ENCODE measurements at places on chromosomes 3 and 15. TPM values are rescaled to one million over a fixed set of nuclear protein-coding genes. Genes with fewer than 3 reads are reported as not detected.

TP63 gene
- total RNA-seq = 1.1 TPM

NRROS gene
- total RNA-seq = 47.8 TPM

KCNMB3 gene
- 1.4 TPM for total RNA-seq

- H3K36me3 ChIP-seq = no peaks in the 10 kb centered on the region
- peaks cover 31% of the 10 kb centered on the region for H3K4me1 ChIP-seq
- H3K27me3 ChIP-seq = peaks cover 27% of the 10 kb centered on the region
- H3K27ac ChIP-seq = no peak overlapping the region
- no peak for DNase-seq
Observed at GRCh38 chr3:122892118-122892960, 97.5 kb downstream of the SLC49A4 start.

DNA sequence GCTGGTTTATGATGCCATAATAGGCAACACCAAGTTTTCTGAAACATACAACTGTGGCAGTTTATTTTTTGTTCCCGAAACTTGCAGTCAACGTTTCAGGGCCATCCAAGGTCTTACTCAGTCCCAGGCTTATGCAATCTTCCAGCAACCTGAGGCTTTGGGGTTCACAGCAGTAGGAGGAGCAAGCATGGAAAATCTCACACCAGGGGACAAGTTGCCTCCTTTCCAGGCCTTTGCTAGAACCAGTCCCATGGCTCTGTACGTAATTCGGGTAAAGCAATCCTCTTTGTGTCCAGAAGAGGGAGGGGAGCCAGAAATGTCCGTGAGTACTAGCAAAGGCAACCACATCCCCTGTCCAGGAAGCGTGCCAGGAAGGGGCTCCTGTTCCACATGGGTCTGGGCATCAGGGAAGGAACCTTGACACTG lies 4.7 kb upstream of the FAM240A start:
- no peak for DNase-seq
- H3K4me3 ChIP-seq = no peak overlapping the region
- H3K4me1 ChIP-seq = peaks cover 2% of the 10 kb centered on the region
- H3K27ac ChIP-seq = no peak overlapping the region
